ENCODE measurements at places on chromosomes 12 and 14. TPM values are rescaled to one million over a fixed set of nuclear protein-coding genes. Genes with fewer than 3 reads are reported as not detected.

NRIP2 gene
- total RNA-seq: 4.0 TPM

TSPAN9 gene
- 13.7 TPM for total RNA-seq

GALC gene
- total RNA-seq: 17.0 TPM

C12orf54 gene
- total RNA-seq: not detected

ADAM21 gene
- not detected for total RNA-seq

KRT5 gene
- total RNA-seq: not detected

SLCO1B1 gene
- not detected for total RNA-seq

C1QL4 gene
- total RNA-seq: not detected

TOMM20L gene
- not detected for total RNA-seq

WNT1 gene
- total RNA-seq: not detected

SLC17A8 gene
- total RNA-seq: not detected

HCAR1 gene
- total RNA-seq: 0.13 TPM

IFI27L1 gene
- total RNA-seq: 5.8 TPM

PLBD1 gene
- 18.7 TPM for total RNA-seq

KERA gene
- not detected for total RNA-seq

BCL2L14 gene
- total RNA-seq: not detected

PRR4 gene
- total RNA-seq: 1.6 TPM

CCDC196 gene
- total RNA-seq: not detected

TAS2R42 gene
- total RNA-seq: not detected

HAL gene
- total RNA-seq: not detected

LPAR5 gene
- total RNA-seq: 2.5 TPM

SCNN1A gene
- 2.1 TPM for total RNA-seq

DHRS1 gene
- 13.9 TPM for total RNA-seq

CELA1 gene
- total RNA-seq: not detected

TAS2R20 gene
- 1.5 TPM for total RNA-seq
